ENCODE measurements at places on chromosomes 11 and 22. TPM values are rescaled to one million over a fixed set of nuclear protein-coding genes. Genes with fewer than 3 reads are reported as not detected.

Gene KCNJ4
- total RNA-seq: 0.04 TPM

Gene PGA5
- not detected for total RNA-seq

Gene ARRB1
- 112 TPM for total RNA-seq

GRCh38 chr11:68021167-68021787 lies 9.2 kb upstream of the NDUFS8 start:
- DNase-seq: no peak

DNA sequence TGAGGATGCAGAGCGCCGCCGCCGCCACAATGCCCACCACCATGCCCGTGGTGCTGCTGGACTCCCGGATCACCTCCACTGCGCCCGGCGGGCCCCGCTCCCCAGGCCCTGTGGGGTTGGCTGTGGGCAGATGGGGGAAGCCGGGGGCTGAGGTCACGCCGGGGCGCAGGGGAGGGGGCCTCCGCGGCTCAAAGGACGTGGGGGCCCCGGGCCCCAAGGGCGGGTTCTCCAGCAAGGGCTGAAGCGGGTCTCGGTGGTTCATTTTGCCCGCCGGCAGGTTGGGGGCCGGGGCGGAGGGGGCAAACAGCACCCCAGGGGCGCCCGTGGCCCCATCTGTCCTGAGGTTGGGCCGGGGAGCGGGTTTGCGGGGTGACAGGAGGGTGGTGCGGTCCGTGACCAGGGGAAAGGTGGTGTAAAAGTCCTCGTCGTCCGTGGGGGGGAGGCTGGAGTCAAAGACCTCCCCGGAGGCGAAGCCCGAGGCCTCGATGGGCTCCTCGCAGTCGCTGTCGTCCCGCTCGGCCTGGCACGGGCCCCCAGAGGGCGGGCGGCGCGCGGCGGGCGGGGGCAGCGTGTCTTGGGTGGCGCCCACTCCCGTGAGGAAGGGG lies 16.5 kb downstream of the SLC22A12 start:
- DNase-seq: no peak

DNA sequence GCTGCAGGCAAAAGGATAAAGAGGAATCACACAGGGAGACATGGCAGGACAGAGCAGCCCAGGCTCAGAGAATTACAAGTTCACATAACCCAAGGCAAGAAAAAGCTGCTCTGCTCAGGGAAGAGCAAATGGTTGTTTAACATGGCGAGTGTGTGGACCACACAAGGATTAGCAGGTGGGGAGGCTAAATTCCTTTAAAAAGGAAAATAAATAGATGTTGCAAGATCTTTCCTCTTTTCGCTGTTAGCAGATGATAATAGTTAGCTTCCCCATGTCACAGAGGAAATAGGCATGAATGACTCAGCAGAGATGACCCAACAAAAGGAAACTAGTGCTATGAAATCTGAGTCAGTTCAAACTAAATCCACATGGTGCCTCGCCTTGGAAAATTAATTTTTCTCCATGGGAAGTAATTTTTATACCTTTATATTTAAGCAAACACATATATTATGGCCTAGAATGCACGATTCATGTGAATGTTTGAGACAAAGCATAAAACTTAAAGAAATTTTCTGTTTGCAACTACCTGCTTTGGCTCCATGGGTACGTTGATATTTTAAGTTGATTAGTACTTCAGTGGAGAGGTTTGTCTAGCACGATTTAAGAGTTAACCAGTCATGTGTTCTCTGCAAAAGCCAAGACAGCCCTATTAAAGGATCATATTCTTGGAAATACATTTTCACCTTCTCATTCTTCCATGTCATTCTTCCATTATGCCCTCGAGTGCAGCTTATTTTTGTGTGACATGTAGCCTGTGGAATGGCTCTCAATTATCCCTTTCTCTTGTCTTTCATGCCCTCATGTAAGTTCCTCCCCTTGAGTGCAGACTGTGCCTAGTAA lies 38.5 kb upstream of the FJX1 start:
- DNase-seq: peak; percentile 32

DNA sequence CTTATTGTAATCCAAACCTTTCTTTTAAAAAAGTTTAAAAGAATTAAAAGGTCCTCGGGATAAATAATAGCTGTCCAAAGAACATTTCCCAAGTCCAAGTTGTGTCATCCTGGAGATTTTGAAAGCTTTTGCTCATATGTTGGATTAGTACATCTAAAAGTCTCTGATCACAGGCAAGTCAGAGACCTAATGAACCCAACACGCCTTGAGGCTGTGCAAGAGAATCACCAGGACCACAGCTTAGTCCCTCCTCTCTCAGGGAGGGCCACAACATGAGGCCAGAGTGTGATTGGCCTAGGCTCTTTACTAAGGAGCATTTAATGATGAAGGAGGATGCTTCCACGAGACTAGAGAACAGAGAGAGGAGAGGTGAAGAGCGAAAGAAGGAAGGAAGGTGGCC lies 98.7 kb upstream of the OR5AK2 start:
- DNase-seq: no peak

DNA sequence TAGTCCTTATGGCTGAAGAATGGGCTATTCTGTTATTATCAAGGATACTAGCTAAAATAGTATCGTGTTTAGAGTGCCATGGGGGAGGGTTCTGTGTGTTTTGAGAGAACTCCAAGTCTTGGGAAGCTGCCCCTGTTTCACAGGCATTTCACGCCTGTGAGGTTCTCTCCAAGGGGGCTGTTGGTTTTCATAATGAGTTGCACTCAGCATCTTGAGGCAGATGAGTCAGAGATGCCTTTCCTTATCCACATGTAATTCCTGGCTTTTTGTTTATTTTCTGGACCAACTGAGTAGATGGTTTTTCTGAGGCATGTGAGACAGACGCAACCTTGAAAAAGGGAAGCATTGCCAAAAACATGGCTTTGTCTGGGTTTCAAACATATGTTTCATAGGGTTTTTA lies 203.7 kb downstream of the ARHGAP42 start:
- DNase-seq: no peak

GRCh38 chr22:31278626-31279326 lies 13.5 kb downstream of the PIK3IP1 start:
- DNase-seq: no peak

GRCh38 chr11:116955949-116956348 lies 118.5 kb upstream of the APOA1 start:
- no peak for DNase-seq

DNA sequence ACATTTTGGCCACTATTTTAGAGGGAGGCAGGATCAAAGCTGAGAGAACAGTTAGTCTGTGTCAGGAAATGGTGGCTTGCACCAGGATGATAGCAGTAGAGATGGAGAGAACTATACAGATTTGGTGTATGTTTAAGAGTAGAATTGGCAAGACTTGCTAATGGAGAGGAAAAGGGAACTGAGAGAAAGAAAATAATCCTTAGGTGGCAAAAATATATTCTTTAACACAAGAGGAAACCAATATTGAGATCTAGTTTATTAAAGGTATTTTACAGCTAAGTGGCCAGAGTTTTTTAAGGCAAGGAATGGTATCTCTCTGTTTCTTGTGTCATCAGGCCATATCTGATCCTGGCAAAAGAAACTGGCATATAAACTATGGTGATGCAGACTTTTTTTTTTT lies 278.8 kb downstream of the TMEM135 start:
- no peak for DNase-seq

GRCh38 chr11:45383224-45383623 lies 97.1 kb upstream of the SYT13 start:
- DNase-seq: peak; percentile 29

DNA sequence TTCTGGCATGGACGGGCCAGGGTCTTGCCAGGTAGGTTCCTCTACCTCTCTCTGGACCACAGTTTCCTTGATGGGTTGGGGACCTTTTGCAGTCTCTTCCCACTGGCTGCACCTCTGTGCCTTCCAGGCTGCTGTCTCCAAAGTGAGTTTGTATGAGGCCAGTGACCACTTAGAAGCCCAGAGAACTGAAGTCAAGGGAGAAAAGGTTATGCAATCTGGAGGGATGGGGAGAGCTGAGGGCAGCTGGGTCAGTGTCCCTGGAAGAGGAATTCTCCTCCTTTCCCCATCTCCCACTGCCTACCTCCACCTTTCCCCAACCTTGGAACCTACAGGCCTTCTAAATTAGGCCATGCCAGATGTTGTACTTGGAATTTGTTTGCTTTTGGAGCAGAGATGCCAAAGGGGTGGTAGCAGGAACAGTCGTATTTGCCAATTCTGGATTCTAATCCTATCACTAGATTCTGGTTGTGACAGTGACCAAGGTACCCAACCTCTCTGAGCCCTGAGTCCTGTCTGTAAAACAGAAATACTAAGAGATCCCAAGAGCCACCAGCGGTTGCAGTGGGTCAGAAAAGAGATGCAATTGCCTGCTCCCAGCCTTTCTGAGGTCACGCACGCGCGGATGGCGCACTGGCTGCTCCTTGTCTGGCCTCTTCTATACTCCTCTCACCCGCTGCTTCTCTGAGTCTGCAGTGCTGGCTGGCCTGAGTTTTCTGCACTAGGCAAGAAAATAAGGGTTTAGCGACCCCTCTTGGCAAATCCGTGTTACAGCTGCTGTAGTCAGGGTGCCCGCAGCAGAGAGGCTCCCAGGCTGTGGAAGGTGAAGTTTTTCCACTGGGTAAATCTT lies 10.7 kb upstream of the ACCSL start:
- peak; percentile 88 for DNase-seq

GRCh38 chr11:4677948-4678347 lies 19.7 kb downstream of the OR51E2 start:
- DNase-seq: no peak

GRCh38 chr11:119933584-119933983 lies 204.3 kb downstream of the TRIM29 start:
- DNase-seq: no peak

DNA sequence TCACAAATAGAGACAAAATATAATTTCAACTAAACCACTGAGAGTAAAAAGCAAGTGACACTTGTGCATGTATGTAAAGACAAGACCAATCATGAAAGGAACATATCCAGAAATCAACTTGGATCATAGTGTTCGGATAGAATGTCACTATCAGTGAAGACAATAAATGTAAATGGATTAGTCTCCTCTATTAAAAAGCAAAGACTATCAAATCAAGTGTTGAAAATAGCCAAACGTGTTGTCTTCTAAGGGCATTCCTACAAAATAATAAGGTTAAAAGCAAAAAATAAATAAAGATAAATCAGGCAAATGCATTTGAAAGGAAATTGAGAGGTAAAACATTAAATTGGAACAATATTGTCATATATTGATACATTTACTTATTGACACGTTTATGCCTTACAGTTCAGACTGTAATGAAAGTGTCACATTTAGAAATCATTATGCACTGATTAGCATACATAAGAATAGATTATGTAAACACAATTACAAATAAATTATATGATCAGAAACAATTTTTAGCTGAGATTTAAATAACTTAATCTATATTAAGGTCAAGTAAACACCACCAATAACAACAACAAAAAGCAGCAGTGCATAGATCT lies 1100.1 kb downstream of the BRD1 start:
- no peak for DNase-seq

GRCh38 chr22:37291559-37292298 lies 9.4 kb downstream of the CYTH4 start:
- DNase-seq: no peak

GRCh38 chr22:27507935-27508526 lies 293.5 kb downstream of the MN1 start:
- DNase-seq: no peak

- peak; percentile 38 for DNase-seq
These were observed 40.7 kb downstream of the CSTPP1 start for GRCh38 chr11:46977038-46977813.

DNA sequence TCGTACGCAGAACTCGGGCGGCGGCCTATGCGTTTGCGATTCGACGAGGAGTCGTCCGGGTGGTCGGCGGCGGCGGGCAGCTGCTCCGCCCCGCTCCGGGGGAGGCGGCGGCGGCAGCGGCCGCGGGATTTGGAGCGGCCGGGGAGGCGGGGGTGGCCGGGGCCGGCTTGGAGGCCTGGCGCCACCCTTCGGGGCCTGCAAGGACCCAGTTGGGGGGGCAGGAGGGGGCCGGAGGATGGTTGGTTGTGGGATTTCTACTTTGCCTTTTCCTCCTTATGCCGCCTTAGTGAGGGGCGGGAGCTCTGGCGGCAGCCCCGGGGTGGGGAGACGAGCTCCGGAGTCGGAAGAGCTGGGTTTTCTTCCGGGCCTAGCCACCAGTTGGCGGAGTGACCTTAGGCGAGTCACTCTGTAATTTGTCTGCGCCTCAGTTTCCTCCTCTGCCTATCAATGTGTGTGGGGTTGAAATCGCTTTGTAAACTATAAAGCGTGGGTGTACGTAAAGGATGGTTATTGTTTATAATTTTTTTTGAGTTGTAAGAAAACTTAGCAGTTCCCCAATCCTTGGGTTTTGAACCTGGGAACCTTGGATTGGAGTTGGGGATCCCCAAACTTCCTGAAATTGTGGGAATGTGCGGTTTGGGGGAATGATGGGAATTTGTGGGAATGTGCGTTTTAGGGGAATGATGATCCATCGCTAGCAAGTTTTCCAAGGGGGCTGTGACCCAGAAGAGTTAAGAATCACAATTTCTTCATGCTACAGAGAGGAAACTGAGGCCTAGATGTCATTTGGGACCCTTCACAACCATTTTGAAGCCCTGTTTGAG lies 679 bp downstream of the TUG1 start:
- DNase-seq: peak; percentile 35

GRCh38 chr11:75330291-75330690 lies 21.2 kb downstream of the ARRB1 start:
- no peak for DNase-seq

All from SJCRH30 (cell line).